ENCODE measurements at places on chromosomes 5 and 9.

DNA sequence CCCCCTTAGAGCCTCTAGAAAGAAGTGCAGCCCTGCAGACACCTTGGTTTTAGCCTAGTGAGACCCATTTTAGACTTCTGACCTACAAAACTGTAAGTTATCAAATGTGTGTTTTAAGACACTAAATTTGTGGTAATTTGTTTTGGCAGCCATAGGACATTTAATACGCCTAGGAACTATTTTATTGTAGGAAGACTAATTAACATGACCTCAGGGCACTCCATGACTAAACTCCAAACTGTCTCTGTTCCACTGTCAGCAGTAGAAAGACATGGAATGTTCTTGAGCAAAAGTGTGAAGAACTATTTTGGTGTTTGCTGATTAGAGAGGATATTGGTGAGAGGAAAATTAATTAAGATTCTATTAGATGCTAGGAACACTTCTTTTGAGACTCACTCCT lies 4.1 kb upstream of the APC start:
- DNase-seq = no peak

DNA sequence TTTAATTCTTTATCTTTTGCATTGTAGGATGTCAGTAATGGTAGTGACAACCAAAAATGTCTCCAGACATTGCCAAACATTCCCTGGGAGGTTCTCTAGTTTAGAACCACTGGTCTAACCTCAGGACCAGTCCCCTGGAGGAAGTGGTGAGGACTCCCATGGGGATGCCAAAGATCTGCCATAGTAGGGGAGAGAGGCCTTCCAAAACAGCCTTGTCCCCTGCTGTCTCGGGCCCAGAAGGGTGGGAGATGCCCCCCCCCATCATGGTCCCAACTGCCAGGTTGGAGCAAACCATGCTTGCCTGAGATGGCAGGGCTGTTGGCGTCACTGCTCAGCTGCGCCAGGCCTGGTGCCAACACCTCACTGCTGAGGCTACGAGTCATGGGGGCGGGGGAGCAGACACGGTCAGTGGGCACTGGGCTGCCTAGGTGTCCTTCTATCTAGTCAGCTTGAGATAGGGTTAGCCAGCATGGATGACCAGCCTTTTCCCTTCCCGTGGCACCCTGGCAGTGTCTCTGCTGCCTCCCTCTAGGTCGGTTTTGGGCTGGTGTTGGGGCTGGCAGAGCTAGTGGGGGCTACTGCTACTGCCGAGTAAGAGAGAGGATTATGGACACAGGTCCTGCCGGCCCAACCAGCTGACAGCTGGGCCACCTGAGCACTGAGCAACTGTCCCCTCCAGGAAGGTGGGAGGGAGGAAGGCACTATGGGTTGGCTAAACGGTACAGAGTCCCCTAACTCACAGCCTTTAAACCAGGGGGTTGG lies 8.3 kb upstream of the CXXC5 start:
- no peak for DNase-seq

DNA sequence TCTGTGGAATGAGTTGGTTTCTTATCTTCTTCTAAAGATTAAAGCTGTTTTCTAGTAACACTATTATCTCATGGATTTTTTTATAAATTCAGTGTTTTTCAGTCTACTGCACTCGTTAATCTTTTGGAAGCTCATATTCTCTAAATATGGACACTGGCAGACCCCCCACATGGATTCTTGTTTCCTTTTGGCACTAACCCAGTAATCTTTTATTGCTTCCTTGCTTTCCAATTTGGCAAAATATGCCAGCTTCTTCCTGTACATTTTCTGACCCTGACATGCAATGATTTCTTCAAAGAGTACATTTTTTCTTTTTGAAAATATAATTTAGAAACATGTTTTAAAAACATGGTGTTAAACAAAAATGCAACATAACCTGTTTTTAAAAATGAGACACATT lies 474.2 kb upstream of the FTMT start:
- DNase-seq = no peak

DNA sequence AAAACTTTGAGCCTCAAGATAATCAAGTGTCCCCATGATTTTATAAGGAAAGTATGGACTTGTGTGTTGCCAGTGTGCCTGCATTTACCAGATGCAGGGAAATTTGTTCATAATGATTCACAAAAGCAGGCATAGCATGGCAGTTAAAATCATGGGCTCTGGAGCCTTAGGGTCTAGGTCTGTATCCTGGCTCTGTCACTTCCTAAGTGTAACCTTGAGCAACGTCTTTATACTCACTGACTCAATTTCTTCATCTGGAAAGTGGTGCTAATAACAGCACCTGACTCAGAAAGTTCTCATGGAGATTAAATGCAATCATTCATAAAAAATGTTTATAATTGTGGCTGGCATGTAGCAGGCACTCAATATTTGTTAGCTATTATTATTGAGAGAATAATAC lies 234.9 kb downstream of the SAXO1 start:
- DNase-seq = no peak

DNA sequence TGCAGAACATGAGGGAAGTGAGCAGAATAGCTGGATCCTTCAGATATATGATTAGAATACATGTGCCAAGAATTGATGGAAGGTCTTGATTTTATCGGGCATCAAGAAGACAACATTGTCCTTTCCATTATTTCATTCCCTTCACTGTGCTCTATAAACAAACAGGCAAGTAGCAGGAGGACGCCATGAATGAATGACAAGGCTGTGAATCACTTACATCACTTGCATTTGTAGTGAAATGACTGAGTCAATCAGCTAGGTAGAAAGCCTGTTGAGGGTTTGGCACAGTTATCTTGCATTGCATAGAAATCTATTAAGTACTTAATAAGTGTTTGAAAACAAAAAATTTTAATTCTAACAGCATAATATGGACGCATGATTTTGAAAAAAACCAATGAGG lies 548.8 kb upstream of the IZUMO3 start:
- no peak for DNase-seq

GRCh38 chr5:124537107-124537506 lies 209.3 kb downstream of the ZNF608 start:
- DNase-seq = no peak

GRCh38 chr5:61559146-61559545 lies 227.1 kb downstream of the ZSWIM6 start:
- DNase-seq = no peak

All from vagina (tissue), 2 donors.